ENCODE measurements at places on chromosomes 4 and X.

DNA sequence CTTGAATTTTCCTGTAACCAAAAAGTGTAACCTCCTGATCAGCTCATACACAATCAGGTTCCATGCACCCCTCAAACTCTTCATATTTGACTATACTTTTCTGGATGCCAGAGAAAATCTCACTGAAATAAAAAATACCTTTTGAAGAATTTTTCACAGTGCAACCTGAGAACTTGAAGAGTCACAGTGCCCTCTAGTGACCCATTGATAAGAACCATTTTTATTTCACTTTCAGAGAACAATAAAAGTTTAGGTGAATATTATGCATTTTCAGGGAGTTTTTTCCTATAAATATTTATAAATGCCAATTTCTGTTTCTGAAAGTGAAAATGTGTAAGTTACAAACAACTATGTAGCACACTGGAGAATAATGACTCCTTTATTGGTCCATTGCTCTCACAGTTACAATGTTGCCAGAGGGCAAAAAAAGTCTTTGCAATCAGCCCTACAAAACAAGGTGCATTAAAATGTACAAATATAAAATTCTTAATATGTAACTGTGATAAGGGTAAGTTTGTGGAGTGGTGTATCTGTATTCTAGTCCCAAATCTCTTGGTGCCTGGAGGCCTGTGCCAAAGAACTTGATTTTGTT lies 153.6 kb upstream of the INTU start:
- DNase-seq = no peak

DNA sequence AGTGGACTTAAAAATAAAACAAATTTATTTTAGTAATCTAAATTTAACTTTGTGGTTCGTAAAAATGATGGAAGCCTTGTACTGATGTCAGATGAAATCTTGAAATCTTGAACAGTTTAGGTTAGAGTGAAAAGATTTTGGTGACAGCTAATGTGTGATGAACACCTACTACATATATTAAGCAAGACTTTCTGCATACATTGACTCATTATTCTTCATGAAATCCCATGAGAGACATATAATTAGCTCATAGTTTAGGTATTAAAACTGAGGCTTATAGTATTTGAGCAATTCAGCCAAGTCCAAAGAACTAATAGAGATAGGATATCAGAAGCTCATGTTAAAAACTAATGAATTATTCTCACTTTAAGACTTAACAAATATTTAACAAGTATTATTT lies 66.9 kb upstream of the PCDH7 start:
- no peak for DNase-seq

- no peak for DNase-seq
Measured at GRCh38 chr4:6027392-6027791, 9.2 kb upstream of the C4orf50 start.

- no peak for DNase-seq
Measured at GRCh38 chr4:82777857-82778525, 20.6 kb downstream of the SCD5 start.

DNA sequence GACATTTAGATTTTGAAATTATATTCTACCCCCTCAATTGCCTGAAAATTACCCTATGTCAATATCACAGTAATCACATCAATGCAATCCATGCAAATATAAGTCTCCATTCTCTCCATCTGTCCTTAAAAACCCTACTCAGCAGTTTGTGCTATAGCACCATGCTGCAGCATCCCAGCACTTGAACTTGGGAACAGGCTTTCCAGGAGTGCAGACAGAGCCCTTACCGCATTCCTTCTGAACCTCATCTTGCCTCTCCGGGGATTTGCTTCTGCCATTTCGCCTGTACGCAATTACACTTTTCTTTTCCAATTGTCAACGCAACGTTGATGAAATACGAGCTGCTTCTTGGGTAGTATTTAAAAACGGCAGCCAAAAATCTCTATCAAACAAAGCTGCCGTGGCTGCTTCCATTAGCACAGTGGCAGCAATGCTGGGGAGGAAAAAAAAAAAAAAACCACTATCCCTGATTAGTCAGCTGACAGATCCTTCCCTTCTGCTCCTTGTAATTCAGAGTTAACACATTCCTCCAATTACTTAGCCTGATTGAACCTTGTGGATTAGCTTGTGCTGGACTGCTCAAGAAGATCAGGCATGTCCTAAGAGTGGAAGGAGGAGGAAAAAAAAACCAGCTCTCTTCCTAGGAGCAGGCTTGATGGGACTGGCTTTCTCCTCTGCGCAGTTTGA lies 65.6 kb downstream of the MCF2 start:
- no peak for DNase-seq

DNA sequence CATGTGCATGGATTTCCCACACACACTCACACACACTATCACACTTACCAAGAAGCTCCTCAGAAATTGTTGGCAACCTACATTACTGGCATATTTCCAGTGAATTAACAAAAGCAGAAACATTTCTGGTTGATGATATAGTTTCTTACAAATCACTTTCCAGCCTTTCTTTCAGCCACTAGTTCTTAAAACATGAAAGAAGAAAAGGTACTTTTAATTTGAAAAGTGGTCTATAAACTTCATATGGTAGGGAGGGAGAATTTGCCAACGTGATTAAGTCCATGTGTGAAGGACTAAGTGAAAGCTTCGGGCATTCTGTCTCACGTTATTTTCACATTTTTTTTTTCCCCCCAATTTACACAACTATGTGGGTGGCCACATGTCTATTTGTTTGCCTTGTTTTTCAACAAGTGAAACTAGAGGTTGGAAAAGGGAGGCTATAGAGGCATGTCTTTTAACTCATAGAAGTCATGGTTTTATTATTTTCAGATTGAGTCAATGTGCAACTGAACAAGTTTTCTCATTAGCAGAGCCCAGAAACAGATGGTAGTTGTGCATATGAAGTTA lies 832.1 kb upstream of the INTU start:
- no peak for DNase-seq

Data from activated naive CD4-positive, alpha-beta T cell treated with anti-CD3 and anti-CD28 coated beads, Interleukin-2, amount 10 ng/mL, durations not matched to agents 7 days and 5 days (primary cell).